Epithelial cell of proximal tubule (primary cell): ENCODE measurements at places on chromosomes 13 and 19.

DNA sequence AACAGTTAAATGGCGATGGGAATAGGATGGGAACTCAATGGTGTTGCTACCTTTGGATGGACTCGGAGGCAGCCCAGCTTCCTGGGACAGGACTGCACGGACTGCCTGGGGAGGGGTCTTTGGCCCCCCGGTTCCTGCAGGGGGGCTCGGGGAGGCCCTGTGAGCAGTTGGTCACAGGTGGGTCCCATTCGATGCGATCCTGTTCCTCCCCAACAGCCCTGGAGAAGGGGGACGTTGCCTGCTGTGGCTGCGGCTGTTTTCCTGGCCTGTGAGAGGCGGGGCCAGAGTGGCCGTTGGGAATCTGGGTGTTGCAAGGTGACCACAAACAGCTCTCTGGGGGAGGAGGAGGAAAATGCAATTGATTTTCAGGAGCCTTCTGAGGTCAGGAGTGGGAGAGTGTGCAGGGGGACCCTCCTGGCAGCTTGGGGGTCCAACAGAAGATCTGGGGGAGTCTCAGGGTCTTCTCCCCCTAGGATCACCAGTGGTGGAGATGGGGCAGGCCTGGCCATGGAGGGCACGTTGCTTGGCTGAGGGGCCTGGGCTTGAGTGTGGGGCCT is 1.9 kb upstream of the PLPPR3 start:
- no peak for DNase-seq

GRCh38 chr19:46299695-46300094 is 2.9 kb downstream of the HIF3A start:
- no peak for DNase-seq

DNA sequence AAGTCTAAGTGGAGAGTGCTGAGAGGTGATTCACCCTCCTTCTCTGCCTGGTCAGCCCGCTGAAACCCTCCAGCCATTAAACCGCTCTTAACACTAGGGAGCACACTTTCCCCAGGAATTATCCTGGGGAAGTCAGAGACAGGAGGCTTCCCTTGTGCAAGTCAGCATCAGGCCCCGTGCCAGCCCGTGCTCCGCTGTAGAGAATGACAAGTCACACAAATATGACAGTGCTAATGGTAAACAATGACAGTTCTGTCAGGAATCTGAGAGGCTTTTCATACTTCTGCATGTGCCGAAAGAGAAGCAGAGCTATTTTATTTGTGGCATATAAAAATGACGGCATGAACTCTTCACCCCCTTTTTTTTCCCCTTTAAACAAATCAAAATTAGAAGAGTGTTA is 816.9 kb upstream of the SLC10A2 start:
- peak; percentile 86 for DNase-seq

GRCh38 chr19:38362076-38362945 is 12.1 kb upstream of the PSMD8 start:
- DNase-seq: no peak

DNA sequence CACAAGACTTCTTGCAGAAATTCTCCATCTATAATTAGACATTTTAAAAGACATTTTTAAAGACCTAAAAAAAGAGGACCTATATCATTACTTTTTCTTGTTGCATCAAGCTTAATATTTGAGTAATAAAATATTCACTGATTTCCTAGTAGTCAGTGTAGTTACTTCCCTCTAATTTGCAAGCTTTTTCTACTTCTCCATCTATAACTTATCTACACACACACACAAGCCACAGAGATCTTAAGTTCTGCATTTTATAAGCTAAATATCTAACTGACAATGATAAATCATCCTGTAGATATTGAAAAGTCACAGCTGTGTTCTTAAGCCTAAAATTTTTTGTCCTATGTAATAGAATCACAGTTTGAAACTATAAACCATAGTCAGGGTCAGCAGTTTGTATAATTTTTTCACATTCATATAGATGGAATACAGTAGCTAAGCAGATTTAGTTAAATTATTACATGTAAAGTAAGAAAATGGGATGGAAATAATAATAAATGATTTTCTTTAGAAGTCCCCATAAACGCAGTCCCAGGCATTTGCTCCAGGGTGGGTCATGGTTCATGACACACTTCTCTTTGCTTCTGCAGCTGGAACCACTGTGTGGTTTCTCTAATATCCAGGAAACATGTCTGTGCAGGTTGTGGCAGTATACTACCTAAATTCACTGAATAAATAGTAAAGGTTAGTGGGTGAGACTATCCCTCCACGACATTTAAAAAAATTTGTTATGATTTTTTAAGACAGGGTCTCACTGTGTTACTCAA is 60.2 kb downstream of the ESD start:
- no peak for DNase-seq

DNA sequence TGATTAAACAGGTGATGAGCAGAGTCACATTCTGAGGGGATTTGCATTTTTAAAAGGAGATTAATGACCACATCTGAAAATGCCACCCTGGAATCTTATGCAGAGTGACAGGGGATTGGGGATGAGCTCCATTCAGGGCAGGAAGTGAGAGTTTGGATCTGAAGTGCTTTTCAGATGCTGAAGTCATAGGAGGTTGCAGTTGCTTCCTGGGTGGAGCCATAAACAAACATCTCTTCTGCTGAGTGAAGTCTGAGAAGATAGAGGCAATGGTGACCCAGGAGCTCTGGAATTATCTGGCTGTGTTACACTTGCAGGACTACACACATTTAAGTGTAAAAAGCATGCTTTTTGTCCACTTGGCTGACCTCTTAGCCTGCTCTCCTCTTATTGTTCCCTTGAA is 51.4 kb upstream of the PSG8 start:
- DNase-seq: no peak

DNA sequence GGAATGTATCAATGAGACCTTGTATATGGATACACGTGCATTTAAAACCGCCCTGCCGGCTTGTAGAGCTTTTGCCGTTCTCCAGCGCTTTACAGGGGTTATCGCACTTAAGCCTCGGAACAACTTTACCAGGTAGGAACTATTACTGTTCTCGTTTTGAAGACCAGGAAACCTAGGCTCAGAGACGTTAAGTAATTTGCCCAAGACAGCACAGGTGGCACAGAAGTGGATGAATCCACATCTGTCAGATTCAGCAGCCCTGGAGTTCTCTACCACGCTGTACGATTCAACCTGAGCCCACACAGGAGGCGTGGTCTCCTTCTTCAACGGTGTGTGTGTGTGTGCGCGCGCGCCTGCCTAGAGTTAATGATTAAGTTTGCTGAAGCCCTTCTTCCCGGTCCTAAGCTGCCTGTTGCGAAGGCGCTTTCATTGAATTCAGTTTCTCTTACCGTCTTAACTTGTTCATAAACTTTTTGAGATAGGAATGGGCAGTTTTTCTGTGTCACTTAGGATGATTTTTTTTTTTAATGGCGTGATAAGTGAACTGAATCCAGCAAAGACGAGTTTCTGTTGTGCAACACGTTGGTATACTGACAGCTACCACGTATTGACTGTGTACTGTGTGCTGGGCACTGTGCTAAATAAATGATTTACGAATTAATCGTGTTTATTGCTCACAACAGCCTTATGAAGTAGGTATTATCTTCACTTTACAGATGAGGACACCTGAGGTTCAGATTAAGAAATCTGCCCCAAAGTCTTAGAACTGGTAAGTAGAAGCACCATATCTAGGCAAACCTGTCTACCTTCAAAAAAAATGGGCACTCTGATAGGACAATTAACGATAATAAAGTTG is 67.4 kb downstream of the KCNRG start:
- DNase-seq: peak; percentile 78

GRCh38 chr13:46121597-46122163 is 16.8 kb upstream of the CPB2 start:
- no peak for DNase-seq

- DNase-seq: no peak
Observed at GRCh38 chr13:103250071-103250470, 183.9 kb upstream of the SLC10A2 start.

DNA sequence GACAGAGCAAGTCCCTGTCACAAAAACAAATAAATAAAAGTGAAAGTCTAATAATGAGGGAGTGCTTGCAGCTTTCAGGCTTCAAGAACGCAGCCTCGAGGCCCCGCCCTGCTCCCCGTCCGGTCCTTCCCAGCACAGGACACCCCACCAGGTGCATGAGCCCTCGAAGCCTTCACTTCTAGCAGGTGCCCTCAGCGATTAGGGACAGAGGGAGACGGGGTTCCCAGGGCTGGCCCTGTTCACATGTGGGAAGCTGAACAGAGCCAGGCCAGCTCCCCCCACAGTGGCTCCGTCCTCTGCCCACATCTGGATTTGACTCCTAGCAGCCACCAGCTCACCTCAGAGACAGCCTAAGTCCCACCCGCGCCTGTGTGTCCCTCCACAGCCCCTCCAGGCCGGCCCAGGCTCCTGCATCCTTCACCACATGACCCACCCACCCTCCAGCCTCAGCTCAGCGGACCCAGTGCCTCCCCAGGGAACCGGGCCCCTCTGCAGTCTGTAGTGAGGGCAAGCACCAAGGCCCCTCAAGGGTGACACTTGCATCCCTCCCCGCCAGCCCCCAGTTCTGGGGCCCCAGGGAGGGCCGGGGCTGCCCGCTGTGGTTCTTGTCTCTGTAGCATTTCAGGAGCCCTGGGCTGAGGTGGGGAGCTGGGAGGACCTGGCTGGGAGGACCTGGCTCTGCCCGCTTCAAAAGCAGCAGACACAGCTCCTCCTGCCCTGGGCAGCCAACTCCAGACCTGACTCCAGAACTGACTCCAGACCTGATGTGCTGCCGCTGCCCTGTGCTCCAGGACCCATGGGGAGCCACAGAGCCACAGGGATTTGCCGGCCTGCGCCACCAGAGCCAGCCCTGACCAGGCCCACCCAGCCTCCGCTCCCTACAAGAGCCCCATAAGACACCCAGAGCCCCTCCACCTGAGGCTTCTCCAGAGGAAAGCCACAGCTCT is 27.2 kb downstream of the GPX4 start:
- DNase-seq: no peak

DNA sequence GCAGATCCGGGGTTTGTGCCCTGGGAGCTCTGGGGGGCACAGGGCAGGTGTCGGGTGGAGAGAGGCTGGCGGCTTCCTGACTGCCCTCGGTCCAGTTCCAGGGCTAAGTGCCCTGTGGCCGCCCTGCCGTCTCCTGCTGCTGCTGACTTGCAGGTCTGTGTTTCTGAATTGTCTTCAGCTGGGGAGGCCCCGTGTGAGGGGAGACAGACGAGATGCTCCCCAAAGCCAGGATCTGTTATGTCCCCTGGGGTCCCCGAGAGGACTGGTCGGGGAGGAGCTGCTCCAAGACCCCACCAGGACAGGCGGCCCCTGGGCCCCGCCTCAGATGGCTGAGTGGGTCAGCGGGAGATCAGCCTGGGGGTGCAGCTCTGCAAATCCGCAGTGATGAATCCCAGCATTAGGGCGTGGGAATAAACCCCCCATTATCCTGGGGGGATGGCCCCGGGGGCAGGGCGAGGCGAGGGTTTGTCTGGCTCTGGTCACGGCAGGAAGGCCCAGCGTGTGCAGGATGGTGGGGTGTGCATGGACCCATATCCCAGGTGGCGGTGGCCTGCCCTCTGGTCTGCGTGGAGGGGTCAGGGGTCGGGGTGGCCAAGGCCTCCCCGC is 4.7 kb downstream of the HCN2 start:
- no peak for DNase-seq

DNA sequence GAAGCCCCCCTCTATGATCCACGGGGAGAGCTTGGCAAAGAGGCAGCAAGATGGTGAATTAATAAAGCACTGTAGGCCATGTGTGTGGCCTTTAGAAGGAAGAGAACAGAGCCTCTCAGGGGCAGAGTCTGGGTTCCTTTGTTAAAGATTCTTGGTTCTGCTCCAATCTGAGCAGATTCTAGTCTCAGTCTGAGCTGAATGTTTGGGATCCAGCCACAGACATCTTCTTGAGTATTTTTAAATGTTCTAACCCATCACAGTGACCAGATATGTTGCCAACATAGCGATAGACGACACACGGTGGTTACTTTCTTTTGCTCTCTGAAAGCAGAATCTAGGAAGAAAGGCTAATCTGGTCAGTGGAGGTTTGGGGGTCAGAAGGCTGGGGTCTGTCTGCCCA is 147.5 kb upstream of the GPR12 start:
- no peak for DNase-seq

DNA sequence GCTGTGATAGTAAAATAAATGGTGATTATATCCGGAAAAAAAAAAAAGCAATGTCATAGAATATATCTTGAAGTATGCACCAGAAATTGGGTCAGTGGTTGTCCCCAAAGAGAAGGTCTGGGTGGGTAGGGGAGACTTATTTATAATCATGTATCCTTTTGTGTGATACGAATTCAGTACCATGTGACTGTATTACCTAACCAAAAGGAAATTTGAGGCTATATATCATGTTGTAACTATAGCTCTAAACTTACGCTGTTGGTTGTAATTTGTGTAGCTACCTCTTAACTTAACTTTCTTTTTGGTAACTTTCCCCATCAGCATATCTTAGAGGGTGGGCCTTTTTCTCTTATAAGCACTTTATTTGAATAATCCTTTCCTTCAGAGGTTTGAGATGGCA is 25.2 kb upstream of the KCTD4 start:
- DNase-seq: no peak

DNA sequence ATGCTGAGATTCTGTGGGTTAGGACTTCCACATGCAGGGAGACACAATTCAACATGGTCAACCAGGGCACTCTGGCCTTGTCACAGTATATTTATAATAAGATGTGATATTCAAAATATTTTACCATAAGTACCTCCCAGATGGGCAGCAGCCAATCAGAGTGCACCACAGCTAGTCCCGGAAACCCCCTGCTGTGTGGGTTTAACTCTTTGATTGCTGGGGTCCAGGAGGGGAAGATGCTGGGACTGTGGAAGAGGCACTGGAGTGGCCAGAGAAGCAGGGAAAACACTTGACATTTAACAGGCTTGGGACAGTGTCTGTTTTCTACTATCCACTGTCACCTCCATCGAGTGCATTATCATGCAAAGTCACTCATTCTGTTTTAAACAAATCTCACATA is 99.0 kb downstream of the MBNL2 start:
- DNase-seq: no peak

GRCh38 chr13:101231751-101232428 is 184.4 kb downstream of the NALCN start:
- DNase-seq: no peak

DNA sequence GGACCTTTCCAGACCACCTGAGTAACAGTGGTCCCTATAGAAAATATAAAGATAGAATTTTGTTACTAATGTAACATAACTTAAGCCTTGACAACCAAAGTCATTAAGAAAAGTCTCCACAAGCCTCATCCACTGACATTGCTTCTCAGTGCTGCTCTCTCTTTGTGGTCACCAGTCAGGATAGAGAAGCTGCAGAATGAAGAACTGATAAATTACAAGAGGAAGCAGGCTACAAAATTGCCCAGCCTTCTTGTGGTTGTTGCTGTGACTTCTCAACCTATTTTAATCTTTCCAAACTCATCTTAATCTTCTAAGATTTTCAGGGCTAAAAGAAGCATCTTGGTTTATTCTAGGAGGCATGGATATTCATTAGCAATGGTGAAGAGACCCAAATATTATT is 343.8 kb downstream of the MZT1 start:
- no peak for DNase-seq

GRCh38 chr19:57665261-57665806 is 3.4 kb upstream of the ZSCAN4 start:
- no peak for DNase-seq

DNA sequence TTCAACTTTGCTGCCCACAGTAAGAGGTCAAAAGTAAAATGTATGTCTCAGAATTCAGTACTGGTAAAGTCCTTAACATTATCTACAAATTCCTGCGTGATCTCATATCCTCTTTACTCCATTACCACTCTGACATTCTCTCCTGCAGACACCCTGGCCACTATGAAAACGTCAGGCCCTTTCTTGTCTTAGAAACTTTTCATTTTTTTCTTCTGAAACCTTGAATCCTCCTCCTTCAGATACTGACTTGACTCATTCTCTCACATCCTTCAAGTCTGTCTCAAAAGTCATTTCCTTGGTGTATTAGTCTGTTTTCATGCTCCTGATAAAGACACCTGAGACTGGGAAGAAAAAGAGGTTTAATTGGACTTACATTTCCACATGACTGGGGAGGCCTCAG is 262.3 kb downstream of the POU4F1 start:
- DNase-seq: no peak
